Stimulated activated CD8-positive, alpha-beta memory T cell treated with anti-CD3 and anti-CD28 coated beads, Interleukin-4, amount 100 ng/mL, for 24 hours (primary cell): ENCODE measurements at places on chromosomes 12 and 14.

DNA sequence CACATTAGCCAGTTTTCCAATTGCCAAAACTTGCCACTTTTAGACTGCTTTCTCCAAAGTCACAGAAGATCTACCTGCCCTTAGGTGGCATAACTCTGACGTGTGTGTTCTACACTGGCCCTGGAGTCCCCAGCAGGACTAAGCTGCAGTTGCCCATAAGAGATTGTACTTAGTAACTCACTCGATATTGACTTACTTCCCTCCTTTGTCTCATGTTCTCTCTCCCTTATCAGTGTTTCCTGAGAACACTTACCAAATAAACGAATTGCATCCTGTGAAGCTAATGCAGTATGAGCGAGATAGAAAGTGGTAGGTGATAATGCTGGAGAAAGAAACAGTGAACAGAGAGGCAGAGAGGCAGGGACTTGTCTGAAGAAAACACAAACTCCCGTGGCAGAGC lies 117.2 kb downstream of the NUAK1 start:
- no peak for DNase-seq

- DNase-seq, result no peak
Measured at GRCh38 chr12:4431436-4431835, 14.2 kb downstream of the FGF6 start.

- no peak for DNase-seq
Measured at GRCh38 chr12:39297891-39298290, 145.0 kb downstream of the KIF21A start.

GRCh38 chr14:80663541-80663940 lies 278.0 kb downstream of the CEP128 start:
- no peak for DNase-seq

- DNase-seq, result no peak
Measured at GRCh38 chr12:50224026-50224692, 57.0 kb upstream of the CERS5 start.

DNA sequence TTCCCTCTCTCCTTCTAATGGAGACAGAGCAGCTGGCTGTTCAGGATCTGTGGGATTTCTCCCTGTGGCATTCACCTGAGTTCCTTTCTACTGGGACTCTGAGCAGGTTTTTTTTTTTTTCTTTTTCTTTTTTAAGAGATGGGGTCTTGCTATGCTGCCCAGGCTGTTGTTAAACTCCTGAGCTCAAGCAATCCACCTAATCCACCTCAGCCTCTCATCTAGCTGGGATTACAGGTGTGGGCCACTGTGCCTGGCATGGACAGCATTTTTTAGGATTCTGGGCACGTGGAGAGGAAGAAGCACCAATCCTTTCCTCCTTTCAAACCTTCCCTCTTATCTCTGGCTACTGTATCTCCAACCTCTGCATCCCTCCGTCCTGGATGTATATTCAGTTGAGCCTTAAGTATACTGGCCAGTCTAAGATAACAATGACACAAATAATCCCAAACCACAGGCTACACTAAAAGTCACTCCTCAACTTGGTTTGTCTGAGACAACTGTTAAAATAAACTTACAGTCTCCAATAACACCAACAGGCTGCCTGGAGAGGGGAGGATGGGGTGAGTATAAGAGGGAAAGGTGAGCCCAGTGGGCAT lies 16.4 kb upstream of the CELA1 start:
- no peak for DNase-seq

DNA sequence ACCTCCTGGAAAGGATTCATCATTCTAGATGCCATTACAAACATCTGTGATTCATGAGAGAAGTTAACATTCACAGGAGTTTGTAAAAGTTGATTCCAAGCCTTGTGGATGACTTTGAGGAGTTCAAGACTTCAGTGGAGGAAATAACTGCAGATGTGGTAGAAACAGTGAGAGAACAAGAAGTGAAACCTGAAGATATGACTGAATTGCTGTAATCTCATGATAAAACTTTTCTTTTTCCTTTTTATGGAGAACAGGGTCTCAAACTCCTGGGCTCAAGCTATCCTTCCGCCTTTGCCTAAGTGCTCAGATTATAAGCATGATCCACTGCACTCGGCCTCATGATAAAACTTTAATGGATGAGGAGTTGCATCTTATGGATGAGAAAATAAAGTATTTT lies 64.5 kb upstream of the GTF2A1 start:
- no peak for DNase-seq

GRCh38 chr14:95025941-95026340 lies 131.4 kb downstream of the DICER1 start:
- DNase-seq, result no peak

DNA sequence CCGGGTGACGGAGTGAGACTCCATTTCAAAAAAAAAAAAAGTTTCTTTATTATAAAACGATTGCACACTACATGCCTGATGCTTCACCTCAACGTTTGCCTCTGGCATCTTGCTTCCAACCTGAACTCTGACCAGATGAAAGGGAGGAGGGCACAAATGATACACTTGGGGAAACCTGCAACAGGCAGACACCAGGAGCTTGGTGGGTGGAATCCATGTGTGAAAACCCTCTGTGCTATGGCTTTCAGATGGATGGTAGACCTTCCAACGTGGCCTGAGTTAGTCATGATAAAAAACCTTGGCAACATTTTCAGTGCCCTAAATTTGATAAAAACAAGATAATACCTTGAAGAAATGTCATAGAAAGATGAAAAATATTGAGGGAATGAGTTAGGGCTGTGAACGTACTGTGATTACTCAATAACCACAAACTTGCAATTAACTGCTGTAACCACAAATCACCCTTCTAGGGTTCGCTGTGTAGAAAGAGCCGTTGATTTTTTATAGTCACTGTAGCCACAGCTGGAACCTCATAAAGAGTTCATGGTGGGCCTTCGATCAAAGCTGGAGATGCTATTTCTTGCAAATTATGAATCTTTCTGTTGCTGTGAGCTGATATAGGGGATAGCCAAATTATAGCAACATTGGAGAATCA lies 26.1 kb upstream of the GZMB start:
- no peak for DNase-seq

- DNase-seq, result no peak
Measured at GRCh38 chr12:95216711-95217376, 423 bp downstream of the FGD6 start.

GRCh38 chr14:72567226-72567625 lies 326.7 kb downstream of the DPF3 start:
- no peak for DNase-seq

DNA sequence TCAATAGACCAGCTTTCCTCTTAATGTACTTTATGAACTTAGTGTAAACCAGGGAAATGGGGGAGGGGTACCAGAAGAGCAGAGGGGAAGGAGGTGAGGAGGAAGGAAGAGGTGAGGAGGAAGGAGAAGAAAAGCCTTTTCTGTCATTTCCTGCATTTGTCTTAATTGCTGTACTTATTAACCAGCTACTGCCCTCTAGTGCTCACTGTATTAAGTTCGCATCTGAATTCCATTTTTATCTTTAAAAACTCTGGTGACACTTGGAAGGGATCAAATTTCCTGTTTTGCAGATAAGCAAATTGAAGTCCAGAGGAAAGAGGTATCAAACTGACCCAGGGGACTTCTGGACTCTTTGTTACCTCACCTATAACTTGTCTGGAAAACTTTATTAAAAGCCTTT lies 22.2 kb downstream of the MANSC1 start:
- DNase-seq, result no peak

- peak; percentile 89 for DNase-seq
Measured at GRCh38 chr12:76763746-76764675, at the start of gene ZDHHC17. Gene ZDHHC17 (plus strand): TSS chr12:76764115. CDS start chr12:76764237, 122 bp downstream.

GRCh38 chr12:112097641-112098040 lies 10.9 kb downstream of the NAA25 start:
- no peak for DNase-seq

DNA sequence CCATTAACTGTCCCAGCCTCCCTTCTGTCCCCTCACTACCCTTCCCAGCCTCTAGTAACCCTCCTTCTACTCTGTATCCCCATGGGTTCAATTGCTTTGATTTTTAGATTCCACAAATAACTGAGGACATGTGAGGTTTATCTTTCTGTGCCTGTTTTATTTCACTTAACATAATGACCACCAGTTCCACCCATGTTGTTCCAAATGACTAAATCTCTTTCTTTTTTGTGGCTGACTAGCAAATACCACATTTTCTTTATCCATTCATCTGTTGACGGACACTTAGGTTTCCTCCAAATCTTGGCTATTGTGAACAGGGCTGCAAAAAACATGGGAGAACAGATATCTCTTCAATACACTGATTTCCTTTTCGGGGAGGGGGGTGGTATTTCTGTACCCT lies 65.7 kb downstream of the PRKD1 start:
- DNase-seq, result no peak

DNA sequence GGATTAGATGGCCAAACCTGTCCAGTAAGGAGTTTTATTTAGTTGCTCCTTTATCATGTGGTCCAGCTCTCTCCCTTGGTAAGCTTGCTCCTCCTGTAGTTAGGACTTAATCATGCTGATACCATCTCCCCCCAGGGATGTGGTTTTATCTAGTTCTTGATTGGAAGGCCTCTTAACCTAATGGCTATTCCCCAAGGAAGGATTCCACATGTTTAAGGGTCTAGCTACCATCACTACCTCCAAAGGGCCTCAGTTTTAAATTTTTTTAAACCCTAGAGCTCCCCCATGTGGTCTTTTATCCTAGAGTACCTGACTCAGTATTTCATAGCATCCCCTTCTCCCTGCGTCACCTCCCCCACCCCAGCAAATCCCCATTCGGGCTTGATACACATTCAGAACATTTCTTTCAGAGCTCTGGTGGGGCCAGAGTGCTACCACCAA lies 22.5 kb downstream of the MAP3K12 start:
- DNase-seq, result no peak

GRCh38 chr14:57686304-57686703 lies 179.6 kb downstream of the SLC35F4 start:
- DNase-seq, result no peak

- DNase-seq, result no peak
Measured at GRCh38 chr12:67794161-67794560, 145.6 kb downstream of the DYRK2 start.

- no peak for DNase-seq
Measured at GRCh38 chr12:116628989-116629388, 69.8 kb downstream of the MAP1LC3B2 start.

DNA sequence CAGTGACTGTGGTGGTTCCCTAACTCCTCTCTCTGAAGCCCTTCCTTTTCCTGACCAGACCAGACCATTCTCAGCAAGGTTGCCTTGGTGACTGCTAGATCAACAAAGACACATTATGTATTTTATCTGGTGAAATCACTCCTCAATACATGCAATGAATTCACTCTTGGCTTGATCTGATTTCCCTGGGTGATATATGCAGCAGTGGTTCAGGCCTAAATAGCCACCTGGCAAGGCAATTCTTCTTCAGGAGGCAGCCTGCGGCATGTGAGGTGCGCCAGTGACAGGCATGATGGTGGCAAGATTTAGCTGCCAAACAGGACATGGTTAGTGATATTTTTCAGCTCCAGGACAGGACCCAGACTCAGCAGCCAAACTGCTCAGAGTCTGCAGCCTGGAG lies 350.3 kb upstream of the CCDC196 start:
- no peak for DNase-seq

- no peak for DNase-seq
Measured at GRCh38 chr14:81471062-81471461, 62.6 kb downstream of the SEL1L start.
